ENCODE measurements at places on chromosomes 16 and 17. TPM values are rescaled to one million over a fixed set of nuclear protein-coding genes. Genes with fewer than 3 reads are reported as not detected.

Gene KRTAP2-2
- not detected for total RNA-seq

GRCh38 chr17:29237476-29238132 lies 9.1 kb upstream of the CRYBA1 start:
- no peak overlapping the region for H3K27ac ChIP-seq
- DNase-seq: no peak
- no peaks in the 10 kb centered on the region for H3K36me3 ChIP-seq
- no peaks in the 10 kb centered on the region for H3K27me3 ChIP-seq

GRCh38 chr16:63578791-63579190 lies 1542.6 kb upstream of the CDH8 start:
- H3K27me3 ChIP-seq: no peaks in the 10 kb centered on the region

DNA sequence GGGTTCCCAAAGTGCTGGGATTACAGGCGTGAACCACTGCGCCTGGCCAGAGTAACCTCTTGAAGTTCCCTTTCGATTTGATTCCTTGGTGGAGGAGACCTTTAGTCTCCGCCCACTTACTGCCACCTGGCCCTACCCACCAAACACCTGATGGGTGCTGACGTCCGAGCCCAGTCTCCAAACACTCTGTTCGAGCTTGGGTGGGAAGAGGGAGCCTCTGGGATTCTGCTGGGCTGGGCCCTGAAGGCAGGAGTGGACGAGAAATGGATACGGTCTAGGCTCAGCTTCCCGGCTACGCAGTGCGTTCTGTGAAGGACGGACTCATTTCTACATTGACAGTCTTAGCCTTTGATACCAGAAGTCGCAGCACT lies 870 bp upstream of the ITGA3 start:
- no peak for DNase-seq
- no peaks in the 10 kb centered on the region for H3K27me3 ChIP-seq
- H3K36me3 ChIP-seq: no peaks in the 10 kb centered on the region
- H3K4me1 ChIP-seq: peaks cover 76% of the 10 kb centered on the region
- peak overlapping the region; percentile 91 for H3K27ac ChIP-seq

Gene NPIPB5
- 49.5 TPM for total RNA-seq

- no peak overlapping the region for H3K27ac ChIP-seq
- no peak overlapping the region for H3K4me3 ChIP-seq
- DNase-seq: no peak
- H3K4me1 ChIP-seq: no peaks in the 10 kb centered on the region
Measured at GRCh38 chr16:83200005-83200779, 573.4 kb downstream of the CDH13 start.

DNA sequence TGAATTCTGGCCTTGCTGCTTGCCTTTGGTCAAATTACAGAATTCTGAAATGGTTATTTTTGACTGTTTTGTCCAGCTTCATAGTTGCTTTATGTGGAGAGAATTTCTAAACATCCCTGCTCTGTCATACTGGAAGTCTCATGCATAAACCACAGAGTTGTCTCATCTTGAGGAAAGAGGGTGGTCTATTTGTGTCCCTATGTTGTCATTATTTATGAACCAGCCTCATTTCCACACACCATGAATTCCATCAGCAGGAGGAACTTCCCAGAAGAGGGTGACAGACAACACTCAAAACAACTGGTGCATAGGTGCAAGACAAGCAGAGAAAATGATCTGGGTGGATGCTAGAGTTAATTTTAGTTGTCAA lies 525.8 kb upstream of the GOT2 start:
- DNase-seq: no peak
- H3K36me3 ChIP-seq: no peaks in the 10 kb centered on the region
- H3K27ac ChIP-seq: no peak overlapping the region
- no peaks in the 10 kb centered on the region for H3K27me3 ChIP-seq

- no peak overlapping the region for H3K27ac ChIP-seq
- no peak overlapping the region for H3K4me3 ChIP-seq
- peaks cover 23% of the 10 kb centered on the region for H3K4me1 ChIP-seq
Measured at GRCh38 chr16:3179651-3180050, 8.4 kb upstream of the OR1F1 start.

DNA sequence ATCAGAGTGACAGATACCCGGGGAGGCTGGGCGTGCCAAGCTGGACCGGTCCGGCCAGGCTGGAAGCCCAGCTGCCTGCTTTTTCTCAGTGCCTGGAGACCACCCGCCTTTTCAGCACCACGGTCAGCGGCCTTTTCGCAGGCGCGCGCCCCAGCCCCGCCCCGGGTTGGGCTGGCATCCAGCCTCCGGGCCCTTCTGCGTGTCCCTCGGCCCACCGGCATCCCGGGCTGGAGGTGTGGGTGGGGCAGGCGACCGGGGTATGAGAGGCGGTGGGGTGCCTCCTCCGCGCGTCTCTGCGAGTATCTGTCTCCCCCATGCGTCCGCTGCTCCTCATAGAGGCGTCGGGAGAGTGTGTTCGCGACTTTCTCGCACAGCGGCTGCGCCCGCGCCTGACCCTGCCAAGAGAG lies 102.5 kb downstream of the MRM1 start:
- peaks cover 87% of the 10 kb centered on the region for H3K27me3 ChIP-seq
- H3K36me3 ChIP-seq: no peaks in the 10 kb centered on the region
- H3K27ac ChIP-seq: no peak overlapping the region
- peak; percentile 39 for DNase-seq
- H3K4me3 ChIP-seq: no peak overlapping the region
- no peaks in the 10 kb centered on the region for H3K4me1 ChIP-seq

- no peak overlapping the region for H3K27ac ChIP-seq
- no peaks in the 10 kb centered on the region for H3K4me1 ChIP-seq
- H3K36me3 ChIP-seq: no peaks in the 10 kb centered on the region
- no peaks in the 10 kb centered on the region for H3K27me3 ChIP-seq
- H3K4me3 ChIP-seq: no peak overlapping the region
- DNase-seq: no peak
Measured at GRCh38 chr16:59973966-59974365, 1239.8 kb upstream of the GOT2 start.

Gene CLEC3A
- not detected for total RNA-seq

Gene NPTX1
- not detected for total RNA-seq

DNA sequence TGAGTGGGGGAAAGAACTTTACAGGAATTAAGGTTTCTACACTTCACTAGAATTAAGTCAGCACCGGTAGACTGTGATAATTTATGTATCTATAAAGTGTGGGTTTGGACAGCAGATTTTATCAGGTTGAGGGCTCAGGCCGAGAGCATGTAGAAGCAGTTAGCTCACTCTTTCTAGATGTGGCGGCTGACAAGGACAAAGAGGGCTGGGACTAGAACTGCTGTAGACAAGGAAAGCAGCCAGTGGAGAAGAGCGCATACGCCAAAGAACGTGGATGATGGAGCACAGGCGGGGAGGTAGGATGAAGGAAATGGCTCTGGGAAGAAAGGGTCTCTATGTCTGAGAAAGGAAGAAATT lies 504 bp upstream of the GOSR1 start:
- no peaks in the 10 kb centered on the region for H3K27me3 ChIP-seq
- peak overlapping the region; percentile 92 for H3K27ac ChIP-seq
- peak overlapping the region; percentile 87 for H3K4me3 ChIP-seq
- peaks cover 20% of the 10 kb centered on the region for H3K36me3 ChIP-seq
- DNase-seq: no peak
- H3K4me1 ChIP-seq: peaks cover 37% of the 10 kb centered on the region

Gene OR4D1
- not detected for total RNA-seq

Gene PRR35
- not detected for total RNA-seq

- H3K4me1 ChIP-seq: peaks cover 80% of the 10 kb centered on the region
- no peaks in the 10 kb centered on the region for H3K27me3 ChIP-seq
- peak; percentile 64 for DNase-seq
- H3K4me3 ChIP-seq: peak overlapping the region; percentile 93
Measured at GRCh38 chr16:85554889-85555718, 58.0 kb upstream of the GSE1 start.

DNA sequence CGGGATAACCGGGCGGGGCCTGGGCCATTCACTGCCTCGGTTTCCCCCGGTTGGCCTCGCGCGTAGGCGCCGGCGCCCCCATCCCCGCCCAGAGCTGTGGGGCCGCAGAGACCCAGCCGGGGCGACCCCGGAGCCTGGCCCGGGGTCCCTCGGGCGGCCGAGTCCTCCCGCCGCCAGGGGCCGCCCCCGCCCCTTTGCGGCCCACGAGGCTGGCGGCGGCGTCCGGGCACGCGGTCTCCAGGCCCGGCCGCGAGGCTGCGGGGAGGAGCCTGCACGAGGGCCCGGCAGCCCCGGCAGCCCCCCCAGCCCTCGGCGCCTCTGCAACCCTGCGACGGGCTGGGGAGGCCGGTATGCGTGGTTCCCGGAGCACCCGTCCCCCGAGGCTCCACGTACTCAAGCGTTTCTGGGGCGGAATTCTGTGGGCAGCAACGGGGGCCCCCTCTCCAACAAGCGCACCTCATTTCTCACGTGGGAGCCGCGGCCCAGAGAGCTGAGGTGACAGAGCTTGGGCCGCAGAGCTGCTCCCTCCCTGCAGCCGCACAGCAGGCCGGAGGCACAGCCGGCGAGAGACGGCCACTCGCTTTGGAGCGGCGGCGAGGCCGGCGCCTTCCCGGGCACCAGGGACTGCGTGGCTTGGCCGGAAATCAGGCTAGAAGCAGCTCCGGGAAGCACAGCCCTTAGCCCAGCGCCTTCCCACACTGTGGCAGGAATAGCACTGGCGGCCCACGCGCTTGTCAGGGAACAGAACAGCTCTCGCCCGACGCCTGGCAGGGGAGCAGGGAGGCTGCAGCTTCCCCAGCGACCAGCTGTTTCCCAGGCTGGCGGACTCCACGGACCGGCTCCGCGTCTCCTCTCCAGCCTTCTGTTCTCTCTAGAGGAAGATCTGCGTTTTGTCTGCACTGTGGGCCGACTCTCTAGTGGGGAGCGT lies 867 bp upstream of the LIMD2 start:
- peak; percentile 69 for DNase-seq
- peak overlapping the region; percentile 74 for H3K4me3 ChIP-seq
- H3K27ac ChIP-seq: peak overlapping the region; percentile 82
- H3K4me1 ChIP-seq: peaks cover 41% of the 10 kb centered on the region

GRCh38 chr16:73027685-73028111 lies 20.2 kb downstream of the ZFHX3 start:
- no peaks in the 10 kb centered on the region for H3K27me3 ChIP-seq
- no peaks in the 10 kb centered on the region for H3K36me3 ChIP-seq
- H3K4me3 ChIP-seq: no peak overlapping the region

Gene CA4
- total RNA-seq: 12.9 TPM
